NCI-H1105 treated with DMSO at 0.1 percent for 48 hours (cell line): ENCODE measurements at places on chromosomes 1 and 21.

GRCh38 chr1:48405400-48405799, 66.6 kb downstream of the SPATA6 start:
- no peak for DNase-seq

- DNase-seq = no peak
Measured at GRCh38 chr1:29591601-29592260, 355.4 kb downstream of the PTPRU start.

- no peak for DNase-seq
Measured at GRCh38 chr1:39405358-39405757, 86.1 kb upstream of the BMP8A start.

DNA sequence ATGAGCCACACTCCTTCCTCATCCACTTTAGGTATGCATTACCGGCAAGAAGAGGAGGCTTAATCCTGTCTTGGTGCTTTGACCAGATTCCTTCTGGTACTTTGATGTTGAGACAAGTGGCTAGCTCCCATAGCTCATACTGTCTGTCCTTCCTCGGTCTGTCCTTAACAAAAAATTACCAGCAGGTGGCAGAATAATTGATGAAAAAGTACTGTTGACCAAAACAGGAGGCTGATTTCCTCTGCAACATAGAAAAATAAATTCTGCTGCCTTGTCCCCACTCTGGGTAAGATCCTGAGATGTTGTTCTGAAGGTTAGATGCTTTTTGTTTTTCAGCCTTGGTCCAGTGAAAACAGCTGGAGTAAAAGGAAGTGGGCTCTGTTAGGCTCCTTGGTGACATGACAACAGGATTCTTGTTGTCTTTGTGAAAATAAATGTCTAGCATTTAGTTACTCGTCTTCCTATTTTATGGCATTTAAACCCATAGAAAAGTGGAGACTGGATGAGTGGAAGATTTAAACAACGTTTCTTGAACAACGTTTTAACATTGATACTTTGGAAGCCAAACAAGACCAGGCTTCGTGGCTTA, 11.2 kb upstream of the HJV start:
- peak; percentile 81 for DNase-seq

DNA sequence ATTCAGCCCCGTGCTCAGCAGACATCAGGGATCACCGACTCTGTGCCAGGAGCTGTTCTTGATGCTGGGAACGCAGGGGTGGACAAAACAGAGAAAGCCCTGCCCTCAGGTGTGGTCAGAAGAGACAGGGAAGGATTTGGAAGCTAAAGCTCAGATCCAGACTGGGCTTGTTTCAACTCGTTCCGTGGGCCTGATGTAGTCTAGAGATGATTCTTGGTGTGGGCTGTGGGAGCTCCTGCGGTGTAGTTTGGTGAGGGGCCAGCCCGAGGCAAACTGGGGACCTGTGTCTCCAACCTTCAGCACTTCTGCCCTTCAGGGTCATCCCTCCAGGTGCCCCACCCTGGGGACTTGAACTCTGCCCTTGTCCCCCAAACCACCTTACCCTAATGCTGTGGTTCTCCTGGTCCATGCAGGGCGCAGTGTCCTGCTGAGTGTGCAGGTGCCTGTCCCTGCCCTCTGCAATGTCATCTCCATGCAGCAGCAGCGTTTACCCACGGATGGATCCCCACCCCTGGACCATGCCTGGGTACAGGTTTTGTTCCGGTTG, 17.3 kb upstream of the ABCG1 start:
- DNase-seq = no peak

GRCh38 chr1:245776139-245776538, 621.4 kb downstream of the KIF26B start:
- DNase-seq = no peak

DNA sequence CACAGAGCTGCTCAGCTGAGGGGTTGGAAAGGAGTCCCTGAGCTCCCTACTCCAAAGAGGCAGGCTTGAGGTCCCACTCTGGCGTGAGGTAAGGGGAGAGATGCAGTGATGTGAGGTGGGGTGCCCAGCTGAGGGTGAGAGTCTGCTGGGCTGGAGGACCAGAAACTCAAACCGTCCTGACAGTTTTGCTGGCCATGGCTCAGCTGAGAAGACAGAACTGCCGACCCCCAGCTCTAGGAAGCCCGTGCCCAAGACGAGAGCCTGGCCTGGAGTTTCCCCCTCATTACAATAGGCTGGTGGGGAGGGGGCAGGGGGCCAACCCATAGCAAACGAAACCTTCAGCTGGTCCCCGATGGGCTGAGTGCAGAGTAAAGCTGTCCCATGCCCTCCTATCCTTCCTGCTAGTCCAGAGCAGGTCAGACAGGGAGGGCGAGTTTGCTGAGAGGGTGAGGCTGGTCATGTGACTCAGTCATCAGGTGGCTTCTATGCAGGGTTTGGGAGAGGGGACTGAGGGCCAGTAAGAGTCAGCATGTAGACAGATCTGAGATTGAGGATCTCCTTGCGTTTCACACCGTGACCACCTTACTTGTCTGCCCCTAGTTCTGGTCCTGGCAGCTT, 129.3 kb downstream of the PRDM2 start:
- DNase-seq = no peak

GRCh38 chr1:158814970-158815369, 16.2 kb upstream of the MNDA start:
- DNase-seq = no peak

DNA sequence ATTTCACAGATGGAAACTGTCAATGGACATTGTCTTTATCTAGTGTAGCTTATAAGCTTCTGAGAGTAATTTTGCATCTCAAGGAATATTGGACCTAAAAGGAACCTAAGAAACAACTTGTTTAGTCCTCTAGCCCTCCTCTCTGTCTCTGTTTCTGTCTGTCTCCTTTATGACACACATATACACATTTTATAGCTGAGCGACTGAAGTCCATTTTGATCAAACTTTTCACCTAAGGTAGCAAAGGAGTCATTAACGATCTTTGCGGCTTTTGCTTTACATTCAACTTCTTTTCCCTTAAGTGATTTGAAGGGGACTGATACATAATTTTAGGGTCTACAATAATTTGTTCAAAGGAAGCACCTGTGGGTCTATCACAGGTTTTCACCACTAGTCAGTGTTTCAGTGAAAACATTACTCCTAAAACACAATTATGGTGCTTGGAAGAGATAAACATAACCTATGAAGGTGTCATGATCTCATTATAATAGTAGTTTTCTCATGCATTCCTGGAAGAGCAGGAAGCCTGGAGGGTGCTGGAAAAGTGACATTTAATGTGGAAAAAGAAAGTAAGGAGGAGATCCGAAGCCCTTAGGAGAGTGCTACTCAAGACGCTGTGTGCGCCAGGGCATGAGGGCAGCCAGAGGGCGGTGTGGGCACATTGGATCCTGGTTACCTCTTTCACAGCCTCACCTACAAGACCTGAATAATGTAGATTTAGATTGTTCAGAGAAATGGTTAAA, 248.6 kb downstream of the DNM3 start:
- no peak for DNase-seq

DNA sequence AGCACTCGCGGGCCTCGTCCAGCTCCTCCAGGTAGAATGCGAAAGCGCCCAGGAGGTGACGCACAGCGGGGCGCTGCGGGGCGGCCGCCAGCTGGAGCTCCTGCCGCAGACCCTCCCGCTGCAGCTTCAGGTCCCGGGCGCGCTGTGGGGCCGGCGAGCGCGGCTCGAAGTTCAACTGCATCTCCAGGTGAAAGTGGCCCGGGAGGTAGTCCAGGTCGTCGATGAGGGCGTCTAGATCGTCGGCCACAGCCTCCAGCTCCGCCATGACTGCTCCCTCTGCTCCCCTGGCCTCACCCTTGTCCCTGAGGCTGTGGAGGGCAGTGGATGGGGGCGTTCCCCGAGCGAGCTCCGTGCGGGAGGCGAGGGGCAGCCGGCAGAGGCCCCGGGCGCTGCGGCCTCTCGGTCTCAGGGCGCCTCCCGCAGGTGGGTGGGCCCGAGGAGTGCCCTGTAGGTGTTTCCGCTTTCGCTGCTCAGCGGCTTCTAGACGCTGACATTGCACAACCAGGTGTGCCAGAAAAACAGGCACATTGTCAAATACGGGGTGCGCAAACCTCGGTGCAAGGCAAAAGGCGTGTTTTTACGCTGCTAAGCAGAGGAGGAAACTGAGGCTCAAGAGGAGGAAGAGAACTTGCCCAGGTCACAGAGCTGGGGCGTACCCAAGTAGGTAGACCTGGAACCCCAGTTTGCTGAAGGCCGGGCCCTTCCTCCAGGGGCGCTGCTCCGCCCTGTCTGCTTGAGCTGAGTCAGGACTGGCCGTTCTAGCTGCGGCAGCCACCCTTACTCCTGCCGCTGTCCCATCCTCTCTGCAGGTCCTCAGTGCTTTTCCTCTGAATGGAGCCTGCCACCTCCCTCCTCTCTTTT, at the start of gene TTC22:
TSS of gene TTC22 (minus strand) at position 425 of the 861 bp plus-strand sequence. CDS start at position 265, 160 bp downstream.
- DNase-seq = no peak

DNA sequence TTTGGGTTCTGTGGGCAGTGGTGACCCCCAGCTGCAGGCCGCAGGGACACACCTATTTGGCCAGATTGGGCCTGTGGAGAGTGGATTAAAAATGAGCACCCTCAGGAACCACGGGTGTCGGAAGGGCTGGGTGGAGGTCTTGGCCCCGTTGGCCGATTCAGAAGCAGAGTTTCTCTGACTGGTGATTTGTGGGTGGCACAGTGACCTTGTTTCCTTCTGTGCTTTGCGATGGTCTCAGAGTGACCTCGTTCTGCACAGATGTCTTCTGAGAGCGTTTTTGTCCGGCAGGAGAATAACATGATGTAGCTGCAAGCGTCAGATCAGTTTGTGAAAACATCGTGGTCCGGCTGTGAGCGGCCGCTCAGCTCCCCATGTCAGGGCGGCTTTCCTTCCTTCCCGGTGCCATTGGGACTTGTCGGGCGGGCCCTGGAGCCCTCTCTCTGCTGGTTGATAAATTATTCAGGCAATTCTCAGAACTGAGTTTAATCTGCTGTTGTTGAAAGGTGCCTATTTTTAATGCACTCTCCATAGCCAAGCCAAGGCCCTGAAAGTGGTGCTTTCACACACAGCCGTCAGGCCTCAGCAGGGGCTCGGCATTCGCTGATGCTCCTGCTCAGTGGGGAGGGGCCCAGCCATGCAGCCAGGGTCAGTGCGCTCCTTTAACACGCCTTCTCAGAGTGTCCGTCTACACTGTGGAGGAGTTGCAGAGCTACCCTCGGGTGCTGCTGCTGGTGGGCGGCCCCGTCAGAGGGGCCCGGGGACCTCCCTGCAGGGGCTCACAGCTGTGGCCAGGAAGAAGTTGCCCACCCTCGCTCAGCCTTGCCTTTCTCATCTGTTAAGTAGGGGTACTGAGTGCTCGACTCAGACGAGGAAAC, 26.8 kb downstream of the TRPM2 start:
- DNase-seq = no peak

DNA sequence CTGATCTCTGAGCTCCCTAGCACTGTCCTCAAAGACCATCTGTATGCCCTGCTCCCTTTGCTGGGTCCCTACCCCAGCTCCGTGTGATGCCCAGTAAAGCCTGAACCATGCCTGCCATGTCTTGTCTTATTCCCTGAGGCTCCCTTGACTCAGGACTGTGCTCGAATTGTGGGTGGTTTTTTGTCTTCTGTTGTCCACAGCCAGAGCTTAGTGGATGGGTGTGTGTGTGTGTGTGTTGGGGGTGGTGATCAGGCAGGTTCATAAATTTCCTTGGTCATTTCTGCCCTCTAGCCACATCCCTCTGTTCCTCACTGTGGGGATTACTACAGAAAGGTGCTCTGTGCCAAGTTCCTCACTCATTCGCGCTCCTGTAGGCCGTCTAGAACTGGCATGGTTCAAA, 5.7 kb downstream of the GSTM5 start:
- no peak for DNase-seq
